Stimulated activated naive B cell treated with anti-CD40 and anti-IgM and Interleukin-4, amounts not matched to agents 10 μg/mL and 1 μg/mL and 100 μg/mL, for 72 hours (primary cell): ENCODE measurements at places on chromosomes 5 and 9.

DNA sequence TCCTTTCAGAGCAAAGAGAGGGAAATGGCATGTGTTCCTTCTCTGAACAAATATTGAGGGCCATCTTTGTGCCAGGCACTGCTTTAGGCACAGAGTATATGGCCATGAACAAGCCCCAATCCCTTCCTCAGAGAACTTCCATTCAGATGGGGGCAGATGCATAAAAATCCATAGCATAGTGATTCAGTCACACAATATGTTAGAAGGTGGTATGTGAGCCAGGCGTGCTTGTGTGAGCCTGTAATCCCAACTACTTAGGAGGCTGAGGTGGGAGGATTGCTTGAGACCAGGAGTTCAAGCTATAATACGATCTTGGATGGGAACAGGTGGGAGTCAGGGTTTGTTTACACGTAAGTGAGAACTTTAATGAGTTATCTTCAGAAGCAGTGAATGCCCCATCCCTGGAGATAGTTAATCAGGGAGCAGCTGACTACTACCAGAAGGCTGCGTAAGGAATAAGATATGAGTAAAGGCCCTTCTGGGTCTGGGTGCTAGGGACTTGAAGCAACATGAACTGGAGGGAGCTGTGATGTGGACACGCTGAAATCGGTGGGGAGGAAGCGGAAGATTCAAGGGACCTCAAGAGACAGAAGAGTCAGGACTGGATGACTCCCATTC lies 27.1 kb downstream of the NANS start:
- no peak for DNase-seq

- DNase-seq: no peak
Observed at GRCh38 chr9:92486371-92486770, 4.1 kb upstream of the ASPN start.

GRCh38 chr5:77778881-77779438 lies 2.8 kb upstream of the TBCA start:
- no peak for DNase-seq

DNA sequence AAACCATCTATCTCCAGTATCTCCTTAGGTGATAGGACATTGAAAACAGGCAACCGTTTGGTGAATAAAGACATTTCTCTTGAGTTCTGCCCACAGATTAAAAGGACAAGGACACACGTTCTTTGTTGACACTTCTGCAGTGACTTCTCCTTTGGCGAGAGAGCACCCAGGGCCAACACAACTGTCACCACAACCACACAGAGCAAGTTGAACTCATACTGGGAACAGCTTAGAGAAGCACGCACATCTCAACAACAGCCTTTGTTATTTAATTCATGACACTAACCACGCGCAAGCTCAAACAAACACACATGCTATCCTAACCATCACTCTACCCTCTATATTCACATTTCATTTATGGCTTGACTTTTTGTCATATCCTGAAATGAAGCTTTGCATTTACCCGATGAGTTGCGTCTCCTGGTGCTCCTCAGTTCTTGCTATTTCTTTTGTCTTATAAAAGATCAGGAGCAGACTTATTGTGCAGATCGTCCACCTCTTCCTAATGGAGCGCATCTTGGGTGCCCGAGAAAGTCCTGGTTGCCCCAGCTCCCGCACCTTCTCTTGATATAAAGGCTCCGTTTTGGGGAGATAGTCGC lies 543 bp downstream of the ST8SIA4 start:
- peak; percentile 41 for DNase-seq

GRCh38 chr5:124459984-124460383 lies 286.5 kb downstream of the ZNF608 start:
- DNase-seq: no peak

GRCh38 chr9:108444400-108445358 lies 411.1 kb downstream of the ACTL7B start:
- DNase-seq: no peak
